ENCODE measurements at places on chromosomes 12 and 14.

GRCh38 chr12:9925705-9926393 lies 6.3 kb downstream of the CLEC2A start:
- no peak for DNase-seq

- DNase-seq: no peak
Measured at GRCh38 chr14:51856792-51857296, 3.6 kb upstream of the GNG2 start.

DNA sequence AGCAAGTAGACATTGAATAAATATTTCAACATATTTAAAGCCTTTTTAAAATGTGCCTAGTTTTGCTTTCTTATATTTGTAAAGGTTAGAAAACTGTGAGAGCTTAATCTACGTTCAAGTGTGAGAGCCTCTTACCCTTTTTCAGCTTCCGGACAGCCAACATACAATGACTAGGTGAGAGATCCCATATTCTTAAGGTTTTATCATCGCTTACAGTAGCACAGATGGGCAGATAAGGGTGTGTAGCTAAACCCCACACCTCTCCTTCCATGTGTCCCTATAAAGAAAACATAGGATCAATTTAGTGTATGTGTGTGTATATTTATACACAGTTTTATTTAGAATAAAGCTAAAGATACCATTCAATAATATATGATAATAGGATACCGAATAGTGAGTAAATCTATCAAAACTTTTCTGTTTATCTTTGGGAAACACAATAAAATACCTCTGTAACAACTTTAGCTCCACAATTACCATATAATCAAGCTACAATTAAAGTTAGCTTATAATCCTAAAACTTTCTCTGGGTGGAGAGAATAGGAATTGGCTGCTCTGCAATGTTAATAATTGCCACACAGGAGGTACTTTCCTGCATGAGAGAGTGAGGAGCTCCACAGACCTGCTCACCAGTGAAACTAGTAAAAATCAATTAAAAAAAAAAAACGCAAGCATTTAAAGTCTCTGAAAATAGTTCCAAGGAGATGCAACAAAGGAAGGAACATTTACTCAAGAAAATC lies 110.8 kb downstream of the EML5 start:
- no peak for DNase-seq

GRCh38 chr14:59347915-59348314 lies 117.3 kb downstream of the GPR135 start:
- no peak for DNase-seq

DNA sequence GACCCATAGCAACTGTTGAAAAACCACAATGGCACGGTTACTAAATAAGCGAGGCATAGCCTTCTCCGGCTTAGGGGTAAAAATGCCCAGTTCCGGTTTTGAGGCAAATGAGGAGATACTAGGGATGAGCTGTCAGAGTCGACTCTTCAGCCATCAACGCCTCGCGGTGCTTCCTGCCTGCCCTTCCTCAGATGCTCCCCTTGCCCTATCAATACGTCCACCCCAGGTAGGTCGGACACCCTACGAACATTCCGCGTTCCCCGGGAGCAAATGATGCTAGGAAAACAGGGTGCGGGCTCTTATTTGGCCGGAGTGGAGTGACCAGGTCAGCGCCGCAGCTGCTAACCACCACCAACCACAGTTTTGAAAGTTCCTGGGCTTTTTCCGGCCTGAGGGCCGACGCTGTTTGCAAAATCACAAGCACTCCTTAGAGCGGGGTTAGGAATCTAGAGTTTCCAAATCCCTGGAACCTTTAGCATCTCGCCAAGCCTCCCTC lies 1.2 kb downstream of the SRSF9 start:
- peak; percentile 27 for DNase-seq

- no peak for DNase-seq
Measured at GRCh38 chr12:34402228-34402898, 380.1 kb downstream of the ALG10 start.

GRCh38 chr12:89276860-89277259 lies 75.4 kb downstream of the DUSP6 start:
- no peak for DNase-seq

GRCh38 chr12:42741771-42742510 lies 152.4 kb upstream of the PRICKLE1 start:
- DNase-seq: peak; percentile 71

- no peak for DNase-seq
Measured at GRCh38 chr12:67942724-67943123, 46.5 kb upstream of the IFNG-AS1 start.

DNA sequence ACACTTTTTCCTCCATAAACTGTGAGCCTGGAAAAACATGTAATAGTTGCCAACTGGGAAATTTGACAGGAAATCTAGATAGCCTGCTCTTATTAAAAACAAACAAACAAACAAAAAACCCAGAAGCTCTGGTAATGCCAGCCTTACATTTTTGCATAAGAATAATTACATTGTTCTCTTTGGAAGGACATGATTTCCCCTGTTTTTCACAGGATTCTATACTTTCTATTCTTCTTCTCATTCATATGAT lies 137.9 kb downstream of the AEBP2 start:
- DNase-seq: no peak

- DNase-seq: no peak
Measured at GRCh38 chr14:96938946-96939345, 141.8 kb downstream of the VRK1 start.

DNA sequence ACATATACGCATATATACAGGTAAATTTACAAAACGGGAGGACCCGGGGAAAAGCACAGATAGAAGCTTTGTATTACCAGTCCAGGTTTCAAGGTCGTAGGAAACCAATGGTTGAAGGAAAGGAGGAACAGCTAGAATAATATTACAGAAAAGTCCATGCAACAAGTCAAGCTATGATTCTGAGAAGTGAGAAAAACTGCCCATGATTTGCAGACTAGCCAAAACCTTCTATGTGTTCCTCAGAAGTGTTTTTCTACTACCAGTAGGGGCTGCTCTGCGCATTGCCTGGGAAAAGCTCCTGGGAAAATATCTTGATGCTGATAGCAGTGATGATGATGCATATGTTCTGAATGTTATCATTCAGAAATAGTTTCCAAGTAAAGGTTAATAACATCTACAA lies 2.2 kb downstream of the PDZRN4 start:
- DNase-seq: peak; percentile 24

DNA sequence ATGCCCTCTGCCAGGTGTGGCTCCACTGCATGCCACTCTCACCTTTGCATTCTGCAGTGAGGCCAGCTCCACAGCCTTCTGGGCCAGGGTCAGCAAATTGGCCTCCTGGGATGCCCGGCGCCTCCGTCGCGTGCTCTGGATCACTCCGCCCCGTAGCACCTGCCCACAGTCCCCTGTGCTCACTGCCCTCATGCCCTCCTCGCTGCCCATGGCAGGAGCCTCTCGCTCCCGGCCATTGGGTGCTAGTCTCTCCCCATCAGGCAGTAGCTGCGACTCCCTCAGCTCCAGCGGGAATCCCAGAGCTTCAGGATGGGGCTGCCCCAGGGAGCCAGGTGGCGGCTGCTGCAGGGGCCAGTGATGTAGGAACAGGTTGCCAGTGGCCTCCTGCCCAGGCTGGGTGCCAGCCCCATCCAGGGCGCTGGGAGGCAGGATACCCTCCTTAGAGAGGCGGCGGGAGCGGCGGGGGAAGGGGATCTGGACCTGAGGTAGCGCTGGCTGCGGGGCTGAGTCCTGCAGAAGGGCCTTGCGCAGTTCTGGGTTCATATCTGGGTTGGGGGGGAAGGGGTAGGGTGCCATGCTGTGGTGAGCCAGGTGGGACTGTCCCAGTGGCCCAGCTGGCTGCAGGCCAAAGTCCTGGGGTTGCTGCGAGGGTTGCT lies 24.5 kb upstream of the PNMA1 start:
- no peak for DNase-seq

GRCh38 chr14:101838476-101838875 lies 77.0 kb downstream of the PPP2R5C start:
- DNase-seq: peak; percentile 14

- no peak for DNase-seq
Measured at GRCh38 chr12:114681116-114681871, 2.7 kb downstream of the TBX3 start.

DNA sequence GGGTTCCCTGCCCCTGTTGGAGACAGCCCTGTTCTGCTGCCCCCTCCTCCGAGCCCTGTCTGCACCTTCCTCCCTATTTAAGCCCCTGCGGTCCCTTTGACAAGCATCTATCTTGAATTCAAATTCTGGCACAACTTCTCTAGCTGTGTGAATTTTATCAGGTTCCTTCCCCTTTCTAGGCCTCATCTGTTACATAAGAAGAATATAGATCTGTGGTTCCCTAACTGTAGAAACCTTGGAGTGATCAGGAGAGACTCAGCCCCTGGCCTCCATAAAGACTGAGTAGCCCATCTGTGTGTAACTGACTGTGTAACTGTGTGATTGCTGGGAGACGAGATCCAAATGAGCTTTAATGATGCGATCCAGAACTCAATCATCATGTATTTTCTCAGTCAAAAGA lies 13.0 kb upstream of the RACGAP1 start:
- DNase-seq: no peak

DNA sequence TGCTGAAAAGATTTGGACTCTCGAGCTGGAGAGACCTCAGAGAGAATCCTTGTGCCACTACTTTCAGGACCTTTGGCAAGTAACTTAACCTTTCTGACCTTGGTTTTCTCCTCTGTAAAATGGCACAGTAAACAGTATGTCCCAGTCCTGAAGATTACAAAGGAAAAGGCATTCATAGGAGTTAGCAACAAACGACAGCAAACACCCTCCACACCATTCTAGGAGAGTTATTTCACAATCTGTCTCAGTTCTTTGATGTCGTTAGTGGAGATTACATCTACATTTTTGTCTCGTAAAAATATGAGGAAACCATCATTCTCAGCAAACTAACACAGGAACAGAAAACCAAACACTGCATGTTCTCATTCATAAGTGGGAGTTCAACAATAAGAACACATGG lies 205.7 kb downstream of the ITPR2 start:
- DNase-seq: no peak

- no peak for DNase-seq
Measured at GRCh38 chr14:56216626-56217379, 98.6 kb downstream of the PELI2 start.

- no peak for DNase-seq
Measured at GRCh38 chr12:53966085-53966384, 6.9 kb upstream of the HOXC11 start.

DNA sequence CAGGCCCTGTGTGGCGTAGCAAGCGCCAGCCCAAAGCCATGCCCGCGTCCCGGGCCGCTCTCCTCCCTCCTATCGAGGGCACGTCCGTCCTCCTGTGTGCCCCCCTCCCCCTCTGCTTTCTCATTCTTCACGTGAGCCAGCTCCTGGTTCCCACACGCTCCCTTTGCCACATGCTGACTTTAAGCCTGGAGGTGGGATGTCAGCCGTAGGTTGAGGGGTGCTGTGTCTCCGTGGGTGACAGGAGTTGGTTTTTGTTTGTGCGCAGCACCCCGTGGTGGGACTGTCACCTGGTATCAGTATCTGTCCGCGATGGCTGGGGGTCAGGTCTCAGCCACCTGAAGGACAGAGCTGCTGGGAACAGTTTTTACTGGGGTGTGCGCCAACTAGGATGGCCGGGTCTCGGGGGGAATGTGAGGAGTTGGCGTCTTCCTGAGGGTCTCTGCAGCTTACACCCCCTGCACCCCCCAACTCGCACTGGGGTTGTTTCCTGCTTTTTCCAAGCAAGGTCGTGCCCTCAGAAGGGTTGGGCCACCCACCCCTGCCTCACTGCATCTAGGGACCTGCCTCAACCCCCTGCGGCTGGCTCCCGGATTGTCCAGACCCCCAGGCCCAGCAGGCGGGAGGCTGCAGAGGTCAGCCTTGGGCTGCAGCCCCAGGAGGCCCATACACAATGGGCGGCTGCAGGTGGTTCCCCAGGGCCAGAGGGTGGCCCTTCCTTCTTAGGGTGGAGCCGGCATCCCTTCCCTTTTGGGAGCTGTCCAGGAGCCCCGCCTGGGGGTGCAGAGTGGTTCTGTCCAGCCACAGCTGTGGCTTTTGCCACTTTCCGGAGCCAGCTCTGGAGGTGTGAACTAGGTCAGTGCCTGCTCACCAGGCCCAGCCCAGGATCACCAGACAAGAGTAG lies 7.3 kb downstream of the ULK1 start:
- DNase-seq: no peak

DNA sequence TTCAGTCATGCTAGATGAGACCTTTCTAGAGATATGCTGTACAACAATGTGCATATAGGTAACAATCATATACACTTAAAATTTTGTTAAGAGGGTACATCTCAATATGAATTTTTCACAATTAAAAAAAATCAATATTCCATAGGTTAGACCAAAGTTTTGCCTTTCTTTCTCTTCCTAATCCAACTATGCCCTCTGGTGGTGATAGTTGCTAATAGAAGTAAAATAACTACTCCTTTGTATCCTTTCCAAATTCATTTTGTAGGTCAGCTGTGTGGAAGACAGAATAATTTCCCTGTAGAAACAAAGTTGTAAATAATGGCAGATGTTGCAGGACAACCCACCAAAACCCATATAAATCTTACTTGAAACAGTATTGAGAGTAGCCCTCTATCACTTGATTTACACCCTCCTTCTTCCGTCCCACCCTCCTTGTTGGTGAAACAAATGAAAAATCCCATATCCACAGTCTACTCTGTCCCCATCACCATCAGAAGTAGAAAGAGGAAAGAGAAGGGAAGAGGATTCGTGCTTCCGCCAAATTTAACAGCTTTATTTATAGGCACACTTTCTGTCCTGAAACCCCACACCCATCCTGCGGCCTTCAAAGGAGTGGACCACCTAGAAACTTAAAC lies 34.2 kb upstream of the KICS2 start:
- peak; percentile 46 for DNase-seq

GRCh38 chr12:96101806-96102205 lies 66.4 kb upstream of the LTA4H start:
- DNase-seq: no peak

DNA sequence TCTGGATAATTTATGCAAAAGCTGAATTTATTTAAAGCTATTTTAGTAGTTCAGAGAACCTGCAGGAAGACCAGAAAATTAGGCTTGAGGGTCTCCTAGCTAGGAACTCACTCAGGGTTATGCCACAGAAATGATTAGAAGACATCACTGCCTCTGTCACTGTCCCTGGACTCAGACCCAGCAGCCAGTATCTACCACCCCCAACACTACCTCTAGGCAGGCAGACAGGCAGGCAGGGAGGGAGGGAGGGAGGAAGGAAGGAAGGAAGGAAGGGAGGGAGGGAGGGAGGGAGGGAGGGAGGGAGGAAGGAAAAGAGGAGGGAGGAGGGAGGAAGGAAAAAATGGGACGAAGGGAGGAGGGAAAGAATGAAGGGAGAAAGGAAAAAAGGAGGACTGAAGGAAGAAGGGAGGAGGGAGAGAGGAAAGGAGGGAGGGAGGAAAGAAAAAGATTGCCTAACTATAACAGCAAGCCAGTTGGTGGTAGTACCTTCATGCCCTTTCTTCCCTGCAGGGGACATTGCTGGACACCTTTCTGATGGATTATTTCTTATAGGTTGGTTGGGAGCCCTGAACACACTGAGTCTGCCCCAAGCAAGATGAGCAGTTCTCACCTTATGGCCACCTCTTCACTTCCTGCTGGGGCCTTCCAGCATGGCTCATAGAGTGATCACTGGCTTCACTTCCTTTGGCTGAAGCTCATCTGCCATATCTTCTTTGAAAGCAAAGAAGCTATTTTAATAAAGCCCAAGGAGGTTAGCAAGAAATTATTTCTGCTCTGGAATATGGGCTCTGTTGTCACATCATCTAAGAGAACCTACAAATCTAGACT lies 49.7 kb downstream of the KICS2 start:
- no peak for DNase-seq
